Right hindlimb (tissue), 1 donor: ENCODE measurements at places on chromosomes 5 and 9.

DNA sequence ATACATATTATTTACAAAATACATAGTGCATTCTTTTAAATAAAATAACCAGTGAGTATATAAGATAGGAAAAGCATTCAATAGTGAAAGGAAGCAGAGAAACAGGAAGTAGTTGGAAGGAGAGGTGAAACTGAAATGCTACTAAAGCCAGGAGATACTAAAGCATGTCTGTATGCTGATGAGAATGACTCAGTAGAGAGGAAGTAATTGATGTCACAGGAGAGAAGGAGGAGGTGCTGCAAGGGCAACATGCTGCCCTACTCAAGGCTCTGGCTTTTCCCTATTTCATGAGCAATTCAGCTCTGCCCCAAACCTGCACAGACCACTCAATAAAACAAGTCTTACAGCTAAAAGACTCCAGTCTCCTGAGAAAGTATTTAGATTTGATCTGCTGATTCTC is 108.5 kb upstream of the TXNDC8 start:
- DNase-seq, result no peak

- DNase-seq, result no peak
Measured at GRCh38 chr5:79333852-79334557, 98.1 kb downstream of the JMY start.

- DNase-seq, result no peak
Measured at GRCh38 chr5:126647071-126647470, 46.3 kb downstream of the PHAX start.

GRCh38 chr5:56585999-56586691 is 229.2 kb upstream of the MAP3K1 start:
- peak; percentile 75 for DNase-seq

DNA sequence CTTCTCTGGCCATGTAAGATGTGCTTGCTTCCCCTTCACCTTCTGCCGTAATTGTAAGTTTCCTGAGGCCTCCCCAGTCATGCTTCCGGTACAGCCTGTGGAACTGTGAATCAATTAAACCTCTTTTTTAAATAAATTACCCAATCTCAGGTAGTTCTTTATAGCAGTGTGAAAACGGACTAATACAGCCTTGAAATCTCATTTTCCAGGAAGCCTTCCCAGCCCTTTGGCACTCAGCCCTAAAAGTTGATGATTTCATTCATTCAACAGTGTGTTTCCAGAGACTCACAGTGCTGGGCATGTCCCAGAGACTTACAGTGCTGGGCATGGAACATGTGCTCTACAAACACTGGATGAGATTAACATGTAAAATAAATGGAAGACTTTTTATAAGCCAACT is 135.8 kb downstream of the DCP2 start:
- peak; percentile 61 for DNase-seq

GRCh38 chr5:5585751-5586341 is 163.4 kb downstream of the ICE1 start:
- no peak for DNase-seq

GRCh38 chr5:143056339-143056704 is 286.1 kb downstream of the ARHGAP26 start:
- no peak for DNase-seq

- DNase-seq, result no peak
Measured at GRCh38 chr9:5489630-5490490, 20.5 kb upstream of the PDCD1LG2 start.
